ENCODE measurements at places on chromosomes 16 and 17.

DNA sequence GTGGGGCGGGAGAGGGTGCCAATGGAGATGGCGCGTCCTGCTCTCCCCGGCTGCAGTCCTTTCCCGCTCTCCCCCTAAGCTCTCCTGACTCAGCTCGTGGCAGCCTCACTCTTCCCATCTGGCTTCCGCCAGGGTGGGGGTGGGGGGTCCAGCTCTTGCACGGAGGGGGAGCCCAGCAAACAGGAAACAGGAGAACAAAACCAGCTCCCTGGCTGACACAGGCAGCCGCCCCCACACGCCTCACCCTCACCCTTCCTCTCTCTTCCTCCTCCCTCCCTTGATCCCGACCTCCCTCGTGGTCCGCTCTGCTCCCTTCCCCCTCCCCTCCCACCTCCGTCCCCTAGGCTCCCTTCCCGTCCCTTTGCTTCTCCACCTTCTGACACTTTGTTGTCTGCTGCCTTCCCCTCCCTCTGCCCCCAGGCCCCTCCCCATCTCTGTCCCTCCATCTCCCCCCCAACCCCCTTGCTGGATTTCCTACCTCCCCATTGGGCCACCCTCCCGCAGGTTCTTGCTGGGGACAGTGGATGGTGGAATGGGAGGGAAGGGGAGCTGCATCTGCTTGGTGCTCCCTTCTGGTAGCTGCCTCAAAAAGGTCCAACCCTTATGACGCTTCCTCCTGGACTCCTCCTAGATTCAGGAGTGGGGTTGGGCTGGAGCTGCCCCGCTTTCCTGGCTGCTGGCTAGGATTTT is 23.7 kb downstream of the ARHGAP23 start:
- no peak for DNase-seq

DNA sequence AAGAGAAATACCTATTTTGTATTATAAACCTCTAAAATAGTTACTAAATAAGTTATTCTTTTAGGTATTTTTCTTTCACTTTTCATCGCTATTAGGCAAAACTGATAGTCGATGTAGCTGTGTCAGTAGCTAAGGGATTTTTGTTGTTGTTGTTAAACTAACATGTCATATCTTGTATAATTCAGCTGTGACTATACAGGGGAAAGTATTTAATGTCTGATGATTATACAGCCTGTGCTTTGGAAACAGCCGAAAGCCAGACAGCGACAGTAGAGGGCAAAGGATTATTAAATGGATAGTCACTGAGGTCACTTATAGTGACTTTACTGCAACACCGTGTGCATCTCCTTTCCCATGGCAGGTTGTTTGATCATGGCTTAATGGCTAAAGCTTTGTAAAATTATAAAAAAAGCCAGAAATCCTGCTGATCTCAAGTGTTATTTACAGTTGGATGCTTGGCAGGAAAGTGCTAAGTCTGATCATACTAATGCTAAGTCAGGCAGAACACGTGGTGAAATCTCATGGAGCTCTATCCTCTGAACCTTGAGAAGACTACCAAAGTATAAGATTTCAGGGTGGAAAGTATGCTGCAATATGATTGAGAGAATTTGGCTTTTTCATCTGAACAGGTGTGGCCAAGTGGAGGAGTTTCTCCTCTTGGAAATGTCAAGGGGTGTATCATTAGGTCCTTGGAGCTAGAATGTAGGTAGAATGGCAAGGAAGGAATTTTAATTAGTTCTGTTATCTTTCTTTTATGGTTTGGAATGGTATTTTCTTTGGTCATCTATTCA is 88.4 kb downstream of the FTO start:
- no peak for DNase-seq

DNA sequence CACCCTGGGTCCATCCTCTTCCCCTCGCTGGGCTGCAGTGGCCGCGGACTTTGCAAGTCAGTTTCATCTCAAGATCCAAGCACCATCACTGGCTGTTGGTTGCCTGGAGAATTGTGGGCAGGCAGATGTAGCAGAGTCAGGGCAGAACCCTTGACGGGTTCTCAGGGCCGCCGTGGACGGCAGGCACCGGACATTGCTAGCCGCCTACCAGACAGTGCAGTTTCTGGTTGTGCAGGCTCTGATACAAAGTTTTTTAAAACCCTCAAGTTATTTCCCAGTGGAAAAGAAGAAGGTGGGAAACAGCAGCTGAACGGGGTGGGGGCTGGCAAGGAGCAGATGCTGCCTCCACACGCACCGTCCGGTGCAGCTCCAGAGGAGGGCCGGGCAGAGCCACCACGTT is 3.4 kb downstream of the MAPK8IP3 start:
- no peak for DNase-seq

DNA sequence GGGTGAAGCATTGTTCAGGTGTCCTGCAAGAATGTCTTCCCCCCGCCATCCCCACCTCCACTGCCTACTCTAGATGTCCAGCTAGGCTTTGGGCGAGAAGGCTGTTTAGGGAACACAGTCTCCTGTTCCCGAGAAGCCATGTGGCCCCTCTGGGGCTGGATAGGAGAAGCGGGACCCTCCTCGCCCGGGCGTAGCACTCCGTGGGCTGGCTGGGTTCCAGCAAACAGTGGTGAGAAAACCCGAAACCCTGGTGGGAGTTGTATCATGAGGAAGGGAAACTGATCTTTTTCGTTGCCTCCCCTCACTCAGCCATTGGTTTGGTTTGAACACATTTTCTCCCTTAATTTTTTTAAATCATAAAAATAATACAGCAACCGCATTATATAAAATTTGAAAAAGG is 56.6 kb downstream of the IRF8 start:
- DNase-seq = no peak

DNA sequence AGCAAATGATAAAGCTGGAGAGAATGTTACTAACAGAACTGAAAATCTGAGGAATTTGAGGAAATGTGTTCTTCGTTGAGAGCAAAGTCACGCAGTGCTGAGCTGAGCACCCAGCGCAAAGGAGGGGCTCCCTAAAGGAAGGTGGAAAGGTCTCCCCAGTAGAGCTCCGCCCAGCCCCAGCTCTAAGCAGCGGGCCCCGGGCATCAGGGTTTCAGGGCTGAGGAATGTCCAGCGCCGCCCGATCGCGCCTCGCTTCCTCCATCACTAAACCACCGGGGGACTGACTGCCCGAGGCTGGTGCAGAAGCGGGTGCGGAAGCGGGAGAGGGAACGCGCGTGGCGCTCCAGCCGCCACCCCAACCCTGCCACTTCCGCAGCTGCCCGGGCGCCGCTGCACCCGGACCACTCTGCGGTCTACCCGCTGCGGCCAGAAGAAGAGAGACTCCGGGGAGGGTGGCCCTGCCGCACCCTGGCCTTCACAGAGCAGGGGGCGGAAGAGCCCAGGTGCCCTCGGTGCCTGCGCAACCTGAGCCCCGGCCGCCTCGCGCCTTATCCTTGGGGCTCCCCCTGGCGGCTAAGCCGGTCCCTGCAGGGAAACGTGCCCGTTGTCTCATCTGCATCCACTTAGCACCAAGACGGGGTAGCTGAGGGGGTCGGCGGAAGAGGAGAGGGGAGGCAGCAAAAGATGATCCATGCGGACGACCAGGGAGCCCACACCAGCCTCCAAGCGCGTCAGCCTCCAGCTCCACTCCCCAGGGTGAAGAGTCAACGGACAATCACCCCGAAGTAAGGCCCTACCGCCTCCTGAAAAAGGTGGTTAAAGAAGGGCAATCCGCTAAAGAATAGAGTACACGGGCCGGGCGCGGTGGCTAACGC is 12.4 kb upstream of the GUCY2D start:
- DNase-seq = peak; percentile 90

DNA sequence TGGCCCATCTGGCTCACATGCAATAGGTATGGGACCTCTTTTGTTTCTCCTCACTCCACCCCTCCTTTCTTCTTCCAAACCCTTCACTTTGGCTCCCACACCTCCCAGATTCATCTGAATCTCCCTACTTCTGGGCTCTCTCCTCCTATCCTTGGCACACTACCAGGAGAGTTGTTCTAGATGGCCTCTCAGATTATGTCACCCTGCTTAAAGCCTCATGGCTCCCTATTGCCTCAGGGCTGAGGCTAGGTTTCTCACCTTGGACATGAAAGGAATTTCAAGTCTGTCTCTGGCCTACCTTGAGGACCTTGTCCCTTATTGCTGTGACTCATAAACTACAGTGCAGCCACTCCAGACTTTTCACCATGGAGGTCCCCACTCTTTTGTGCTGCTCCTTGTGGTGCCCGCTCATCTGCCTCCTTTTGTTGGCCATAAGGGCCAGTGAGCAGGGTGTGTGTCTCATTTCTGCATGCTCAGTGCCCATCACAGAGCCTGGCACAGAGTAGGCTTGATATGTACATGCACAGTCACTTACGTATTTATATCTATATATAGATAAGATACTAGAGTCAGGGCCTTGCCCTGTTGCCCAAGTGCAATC is 1.0 kb upstream of the MFAP4 start:
- DNase-seq = no peak

DNA sequence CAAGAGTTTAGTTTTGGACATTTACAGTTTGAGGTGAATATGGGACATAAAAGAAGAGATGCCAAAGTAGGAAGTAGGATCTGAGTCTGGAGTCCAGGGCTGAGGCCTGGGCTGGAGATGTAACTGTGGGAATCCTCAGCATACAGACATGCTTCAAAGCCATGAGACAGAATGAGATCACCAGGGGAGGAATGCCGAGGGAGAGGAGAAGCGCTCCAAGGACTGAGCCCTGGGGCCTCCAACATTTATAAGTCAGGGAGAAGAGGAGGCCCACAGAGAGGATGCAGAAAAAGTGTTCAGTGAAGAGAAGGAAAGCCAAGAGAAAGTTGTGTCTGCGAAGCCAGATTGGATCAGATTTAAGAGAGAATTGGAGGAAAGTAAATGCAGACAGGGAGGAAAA is 277.5 kb upstream of the MYOCD start:
- no peak for DNase-seq

DNA sequence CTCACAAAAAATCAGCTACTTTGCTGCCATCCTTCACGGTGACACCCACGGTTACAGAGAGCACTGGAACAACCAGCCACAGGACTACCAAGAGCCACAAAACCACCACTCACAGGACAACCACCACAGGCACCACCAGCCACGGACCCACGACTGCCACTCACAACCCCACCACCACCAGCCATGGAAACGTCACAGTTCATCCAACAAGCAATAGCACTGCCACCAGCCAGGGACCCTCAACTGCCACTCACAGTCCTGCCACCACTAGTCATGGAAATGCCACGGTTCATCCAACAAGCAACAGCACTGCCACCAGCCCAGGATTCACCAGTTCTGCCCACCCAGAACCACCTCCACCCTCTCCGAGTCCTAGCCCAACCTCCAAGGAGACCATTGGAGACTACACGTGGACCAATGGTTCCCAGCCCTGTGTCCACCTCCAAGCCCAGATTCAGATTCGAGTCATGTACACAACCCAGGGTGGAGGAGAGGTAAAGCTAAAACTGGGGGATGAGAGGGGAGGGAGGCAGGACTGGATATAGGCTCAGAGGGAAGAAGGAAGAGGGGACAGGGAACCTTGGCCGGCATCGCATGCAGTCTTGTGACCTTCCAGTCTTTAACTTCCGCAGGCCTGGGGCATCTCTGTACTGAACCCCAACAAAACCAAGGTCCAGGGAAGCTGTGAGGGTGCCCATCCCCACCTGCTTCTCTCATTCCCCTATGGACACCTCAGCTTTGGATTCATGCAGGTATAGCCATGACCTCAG is 581 bp downstream of the CD68 start:
- DNase-seq = no peak

DNA sequence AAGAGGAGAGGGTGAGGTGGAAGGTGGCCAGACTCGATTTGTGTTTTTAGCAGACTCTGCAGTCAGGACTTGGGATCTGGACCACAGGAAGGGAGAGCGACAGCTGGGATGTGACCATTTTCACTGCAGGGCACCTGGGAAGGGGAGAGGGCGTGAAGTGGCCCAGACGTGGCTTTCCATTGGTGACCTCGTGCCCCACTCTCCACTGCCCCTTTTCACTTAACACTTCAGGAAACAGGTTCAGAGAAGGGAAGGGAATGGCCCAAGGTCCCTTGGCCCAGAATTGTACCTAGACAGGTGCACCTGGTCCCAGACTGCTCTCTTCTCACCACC is 22.9 kb upstream of the MPRIP start:
- no peak for DNase-seq

DNA sequence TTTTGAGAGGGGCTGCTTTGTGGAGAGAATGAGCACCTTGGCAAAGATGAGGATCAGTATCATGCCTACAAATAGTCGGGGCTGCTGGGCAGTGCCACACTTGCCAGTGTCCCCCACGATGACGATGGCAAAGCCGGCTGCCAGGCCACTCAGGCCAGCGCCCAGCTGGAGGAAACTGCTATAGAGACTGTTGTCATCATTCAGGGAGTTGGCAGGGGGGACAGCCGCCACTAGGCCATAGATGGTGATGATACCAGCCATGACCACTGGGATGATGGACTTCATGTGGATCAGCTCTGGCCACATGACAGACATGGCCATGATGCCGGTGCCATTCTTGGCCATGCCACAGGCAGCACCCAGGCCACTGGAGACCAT is 23.8 kb downstream of the MINK1 start:
- no peak for DNase-seq

- DNase-seq = no peak
These were observed 7.9 kb downstream of the SOCS1 start for GRCh38 chr16:11248133-11248532.

DNA sequence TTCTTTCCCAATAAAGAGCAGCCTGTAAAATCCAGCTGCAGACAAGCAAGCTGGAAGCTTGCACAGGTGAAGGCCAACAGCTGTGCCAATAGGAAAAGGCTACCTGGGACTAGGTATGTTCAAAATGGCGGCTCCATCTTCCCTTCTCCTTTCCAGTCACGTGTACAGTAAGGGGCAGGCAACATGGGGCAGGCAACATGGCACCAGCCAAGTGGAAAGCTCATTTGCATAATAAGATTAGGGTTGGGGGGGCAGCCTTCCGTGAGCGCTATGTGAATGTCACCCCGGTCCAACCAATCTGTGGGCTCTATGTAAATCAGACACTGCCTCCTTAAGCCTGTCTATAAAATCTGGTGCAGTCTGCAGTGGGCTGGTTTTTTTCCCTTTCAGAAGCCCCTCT is 31.3 kb downstream of the TVP23A start:
- no peak for DNase-seq

GRCh38 chr16:87028481-87029320 is 288.5 kb downstream of the C16orf95 start:
- no peak for DNase-seq

DNA sequence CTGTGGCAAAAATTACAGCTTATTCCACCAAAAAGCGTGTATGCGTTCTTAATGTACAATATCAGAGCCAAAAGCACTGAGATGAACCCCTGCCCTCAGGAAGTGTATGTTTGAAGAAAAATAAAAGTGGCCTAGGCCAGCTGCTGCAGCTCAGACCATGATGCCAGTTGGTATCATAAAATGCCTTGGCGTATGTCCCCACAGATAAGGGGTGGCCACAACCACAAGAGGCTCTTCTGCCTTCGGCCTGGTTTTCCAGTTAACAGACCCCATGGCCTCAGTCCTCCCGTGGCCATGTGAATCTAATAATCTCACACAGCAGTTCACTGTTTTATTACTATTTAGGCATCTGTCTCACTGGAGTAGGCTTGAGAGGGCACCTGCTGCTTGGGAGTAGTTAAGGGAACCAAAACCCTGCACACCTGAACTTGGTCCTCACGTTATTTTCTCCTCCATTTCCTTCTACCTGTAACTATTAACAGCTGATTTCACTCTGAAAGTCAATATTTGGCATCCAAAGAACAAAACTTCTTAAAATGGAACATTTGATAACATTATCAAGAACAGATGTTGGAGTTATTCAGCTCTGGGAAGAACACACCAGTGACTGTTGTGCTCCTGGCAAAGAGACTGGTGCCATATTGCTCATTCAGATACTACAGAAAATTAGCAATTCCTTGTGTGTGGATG is 34.8 kb upstream of the ERN1 start:
- no peak for DNase-seq

All from stimulated activated CD8-positive, alpha-beta memory T cell treated with anti-CD3 and anti-CD28 coated beads, Interleukin-2, amount 100 ng/mL, for 48 hours (primary cell).